Muscle of back (tissue), 13 donors: ENCODE measurements at places on chromosomes 5 and 9.

DNA sequence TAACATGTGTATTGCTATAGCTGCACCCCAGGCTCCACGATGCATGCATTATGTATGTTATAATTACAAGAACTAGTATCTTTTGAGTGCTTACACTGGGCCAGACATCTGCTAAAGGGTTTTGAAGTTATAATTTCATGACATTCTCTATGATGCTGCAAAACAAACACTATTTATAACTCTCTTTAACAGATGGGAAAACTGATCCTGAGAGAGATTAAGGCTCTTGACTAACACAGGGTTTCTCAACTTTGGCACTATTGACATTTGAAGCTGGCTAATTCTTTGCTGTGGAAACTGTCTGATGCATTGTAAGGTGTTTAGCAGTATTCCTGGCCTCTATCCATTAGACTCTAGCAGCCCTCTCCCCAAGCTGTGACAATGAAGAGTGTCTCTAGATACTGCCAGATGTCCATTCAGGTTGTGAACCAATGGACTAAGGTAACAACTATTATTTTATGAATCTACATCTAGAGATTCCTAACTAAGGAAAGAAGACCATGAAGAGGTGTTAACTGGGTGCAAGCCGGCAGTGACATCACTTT is 258.6 kb downstream of the ASTN2 start:
- DNase-seq, result no peak

DNA sequence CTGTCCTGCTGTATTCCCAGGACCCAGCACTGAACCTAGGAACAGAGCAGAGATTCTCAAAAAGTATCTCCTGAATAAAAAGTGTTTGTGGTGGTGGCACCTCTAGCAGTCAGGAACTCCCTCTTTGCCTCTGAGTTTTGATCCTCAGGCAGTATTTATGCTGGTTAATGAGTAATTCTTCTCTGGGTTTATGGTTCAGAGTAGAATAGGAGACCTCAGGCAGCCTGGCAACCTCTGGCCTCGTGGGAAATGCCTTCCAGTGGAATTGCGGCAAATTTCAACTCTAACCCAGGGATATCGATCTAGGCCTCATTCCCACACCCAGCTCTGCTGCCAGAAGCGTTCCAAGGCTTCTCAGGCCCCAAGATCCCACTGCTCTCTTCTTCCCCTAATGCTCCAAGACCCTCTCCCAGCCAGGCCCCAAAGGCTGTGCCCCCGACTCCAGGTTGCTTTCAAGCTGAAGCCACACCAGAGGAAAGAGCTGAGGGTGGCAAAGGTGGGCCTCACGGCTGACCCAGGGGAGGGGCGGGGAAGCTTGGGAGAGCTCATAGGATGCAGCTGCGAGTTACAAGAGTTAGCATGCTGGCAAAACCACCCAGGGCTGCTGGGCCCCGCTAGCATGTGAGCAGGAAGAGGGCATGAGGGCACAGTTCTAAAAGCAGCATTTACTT is 10.9 kb upstream of the HDHD3 start:
- DNase-seq, result no peak

DNA sequence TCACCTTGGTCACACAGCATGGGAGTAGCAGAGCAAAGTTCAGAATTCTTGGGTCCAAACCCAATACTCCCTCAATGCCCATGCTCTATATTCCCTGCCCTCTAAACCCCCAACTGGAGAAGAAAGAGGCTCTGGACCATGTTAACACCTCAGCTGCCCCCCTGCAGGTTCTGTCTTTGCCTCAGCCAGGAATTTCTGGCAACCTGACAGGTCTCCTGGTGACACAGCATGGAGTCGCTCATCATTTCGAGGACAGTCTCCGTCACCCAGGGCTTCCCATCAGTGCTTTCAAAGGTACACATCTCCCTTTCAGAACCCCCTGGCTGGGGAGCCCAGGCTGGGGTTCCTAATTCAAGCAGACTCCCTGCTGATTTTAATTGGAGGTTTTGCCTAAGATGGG is 189.5 kb downstream of the BRINP1 start:
- DNase-seq, result no peak

DNA sequence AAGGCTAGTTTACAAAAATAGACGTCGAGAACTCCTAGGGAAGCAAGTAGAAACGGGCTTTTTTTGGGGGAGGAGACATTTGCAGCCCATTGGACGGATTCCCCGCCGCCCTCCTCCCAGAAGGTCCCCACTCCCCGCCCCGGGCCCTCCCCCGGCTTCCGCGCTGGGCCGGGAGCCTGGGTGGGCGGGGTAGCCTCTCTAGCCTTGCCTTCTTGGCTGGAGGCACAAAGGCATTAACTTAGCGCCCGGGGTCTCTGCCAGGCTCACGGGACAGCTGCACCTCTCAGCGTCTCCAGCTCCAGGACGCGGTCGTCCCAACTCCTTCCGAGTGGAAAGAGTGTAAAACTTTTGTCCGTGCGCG is at the start of gene DMRTA1:
Gene DMRTA1 (plus strand): TSS at position 236 of the 361 bp plus-strand sequence. CDS start 242 bp downstream, outside the sequence.
- DNase-seq, result peak; percentile 83

GRCh38 chr9:96187151-96187555 is 114.8 kb downstream of the HSD17B3 start:
- DNase-seq, result no peak

DNA sequence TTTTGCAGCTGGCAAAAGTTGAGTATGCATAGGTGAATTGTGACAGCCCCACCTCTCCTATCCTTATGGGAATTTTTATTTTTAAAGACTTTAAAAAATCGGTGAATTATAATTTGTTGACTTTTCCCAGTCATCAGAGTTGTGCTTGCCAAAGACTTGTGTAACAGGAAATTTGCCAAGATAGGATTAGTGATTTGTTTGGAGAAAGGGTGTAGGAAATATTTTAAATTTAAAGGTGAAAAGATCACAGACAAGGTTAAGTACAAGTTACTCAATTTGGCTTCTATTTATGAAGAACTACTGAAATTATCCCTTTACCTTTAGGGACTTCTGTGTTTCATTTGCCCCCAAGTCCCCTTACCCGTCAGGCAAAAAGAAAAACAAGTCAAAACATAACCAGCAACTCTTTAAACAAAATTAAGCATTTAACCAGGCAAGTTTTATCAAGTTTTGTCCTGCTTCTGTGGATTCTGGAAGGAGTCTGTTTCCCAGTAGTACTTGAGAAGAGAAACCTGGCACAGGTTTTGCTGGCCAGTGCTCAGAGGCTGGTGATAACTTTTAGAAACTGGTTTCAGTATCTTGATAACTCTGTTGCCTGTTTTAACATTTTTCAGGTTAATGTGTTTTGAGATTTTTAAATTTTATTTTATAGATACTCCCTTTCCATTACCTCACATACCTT is 285.4 kb downstream of the MAST4 start:
- DNase-seq, result peak; percentile 32

DNA sequence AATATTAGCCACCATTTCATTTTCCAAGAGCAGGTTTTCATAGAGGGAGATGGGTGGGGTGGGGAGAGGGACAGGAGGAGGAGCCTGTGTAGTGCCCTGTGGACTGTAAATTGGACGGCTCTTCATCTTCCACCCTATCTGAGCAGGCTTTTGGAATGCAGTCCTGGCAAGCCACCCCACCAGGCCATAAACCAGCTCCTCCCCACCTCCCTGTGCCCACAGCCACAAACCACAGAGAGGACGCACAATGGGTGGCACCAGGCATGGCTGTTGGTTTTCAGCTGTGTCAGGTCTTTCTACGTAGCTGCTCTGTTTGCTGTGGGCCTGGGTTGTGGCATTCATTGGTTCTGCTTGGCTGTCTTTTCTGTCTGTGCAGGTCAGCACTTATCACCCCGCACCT is 58.0 kb downstream of the PLAC8L1 start:
- no peak for DNase-seq

DNA sequence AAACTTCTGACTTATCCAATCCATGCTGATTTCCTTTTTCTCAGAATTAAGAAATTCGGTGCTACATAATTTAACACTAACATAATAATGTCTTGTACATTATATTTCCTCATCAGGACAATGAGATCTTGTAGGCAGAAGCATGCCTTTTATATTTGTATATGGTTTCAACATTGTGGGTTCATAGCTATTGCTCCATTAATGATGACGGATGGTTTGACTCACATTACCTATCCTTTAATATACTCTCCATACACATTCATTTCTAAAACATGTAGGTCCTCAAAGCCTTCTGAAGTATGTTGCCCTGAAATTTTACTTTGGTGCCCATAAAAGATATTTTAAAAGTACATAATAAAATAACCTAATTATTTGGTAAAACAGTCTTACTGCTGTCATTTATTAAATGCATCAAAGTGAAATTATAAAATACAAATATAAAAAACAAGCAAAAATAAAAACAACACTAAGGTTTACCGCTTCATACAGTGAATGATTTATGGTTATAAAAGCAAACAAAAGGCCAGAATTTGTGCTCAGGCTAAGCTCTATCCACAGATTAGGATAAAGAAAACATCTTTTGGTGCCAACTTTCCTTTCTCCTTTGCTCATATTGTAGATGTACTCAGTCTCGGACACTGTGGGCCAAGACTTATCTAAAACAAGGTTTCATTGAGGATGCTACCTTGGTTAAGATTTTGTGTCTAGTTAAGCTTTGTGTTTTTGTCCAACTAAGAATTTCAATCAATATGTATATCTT is 61.2 kb upstream of the GCNT4 start:
- no peak for DNase-seq

- DNase-seq, result no peak
Observed at GRCh38 chr9:5466766-5467165, 16.4 kb downstream of the CD274 start.

DNA sequence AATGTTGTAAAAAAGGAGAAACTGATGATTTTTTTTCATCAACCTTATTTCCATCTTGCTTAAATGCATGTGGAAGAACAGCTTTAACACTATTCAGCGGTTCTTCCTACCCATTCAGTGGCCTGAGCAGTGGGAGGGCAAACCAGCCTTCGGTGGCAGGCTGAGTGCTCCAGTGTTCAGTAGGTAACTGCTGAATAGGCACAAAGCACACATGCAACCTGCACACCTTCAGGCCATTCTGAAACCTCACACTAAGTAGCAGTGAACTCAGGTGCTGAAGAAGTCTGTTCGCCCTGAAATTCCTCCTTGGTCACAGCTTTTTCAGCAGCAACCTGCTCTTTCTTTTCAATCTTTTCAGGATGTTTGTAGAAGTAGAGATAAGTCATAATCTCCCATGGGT is 26.1 kb downstream of the FBXO4 start:
- DNase-seq, result no peak

- peak; percentile 3 for DNase-seq
Observed at GRCh38 chr9:26579056-26579455, 313.5 kb downstream of the CAAP1 start.

DNA sequence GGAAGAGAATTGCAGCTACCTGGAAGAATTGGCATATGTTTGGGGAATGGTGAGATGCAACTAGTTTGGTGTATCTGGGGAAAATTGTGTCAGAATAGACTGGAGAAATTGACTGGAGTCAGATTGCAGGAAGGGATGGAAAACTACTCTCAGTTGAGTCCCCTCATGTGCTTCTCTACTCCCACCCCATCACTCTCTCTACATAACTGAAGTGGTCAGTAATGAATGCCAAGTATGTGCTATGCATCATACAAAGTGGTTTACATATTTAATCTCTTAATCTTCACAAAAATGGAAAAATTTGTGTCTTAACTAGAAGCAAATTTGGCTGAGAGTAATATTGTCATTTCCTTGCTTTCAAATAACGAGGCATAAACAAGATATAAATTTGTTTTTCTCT is 146.4 kb upstream of the TNC start:
- DNase-seq, result peak; percentile 67

DNA sequence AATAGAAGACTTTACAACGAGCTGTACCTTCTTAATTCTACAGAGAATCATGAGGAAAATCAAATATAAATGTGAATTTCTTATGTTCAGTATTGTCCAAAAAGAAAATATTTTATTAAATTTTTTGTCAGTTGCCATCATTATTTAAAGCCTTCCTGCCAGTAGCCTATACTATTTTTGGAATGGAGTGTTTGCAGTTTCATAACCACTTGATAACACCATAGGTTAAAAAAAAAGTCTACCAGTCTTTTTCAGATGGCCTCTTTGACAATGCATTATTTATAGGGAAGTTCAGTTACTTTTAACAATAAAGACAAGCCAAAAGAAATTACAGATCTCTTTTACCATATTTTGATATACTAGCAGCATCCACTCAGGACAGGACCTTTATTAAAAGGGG is 80.3 kb upstream of the CCDC152 start:
- no peak for DNase-seq

GRCh38 chr5:129771058-129771838 is 23.4 kb downstream of the MINAR2 start:
- DNase-seq, result peak; percentile 75

DNA sequence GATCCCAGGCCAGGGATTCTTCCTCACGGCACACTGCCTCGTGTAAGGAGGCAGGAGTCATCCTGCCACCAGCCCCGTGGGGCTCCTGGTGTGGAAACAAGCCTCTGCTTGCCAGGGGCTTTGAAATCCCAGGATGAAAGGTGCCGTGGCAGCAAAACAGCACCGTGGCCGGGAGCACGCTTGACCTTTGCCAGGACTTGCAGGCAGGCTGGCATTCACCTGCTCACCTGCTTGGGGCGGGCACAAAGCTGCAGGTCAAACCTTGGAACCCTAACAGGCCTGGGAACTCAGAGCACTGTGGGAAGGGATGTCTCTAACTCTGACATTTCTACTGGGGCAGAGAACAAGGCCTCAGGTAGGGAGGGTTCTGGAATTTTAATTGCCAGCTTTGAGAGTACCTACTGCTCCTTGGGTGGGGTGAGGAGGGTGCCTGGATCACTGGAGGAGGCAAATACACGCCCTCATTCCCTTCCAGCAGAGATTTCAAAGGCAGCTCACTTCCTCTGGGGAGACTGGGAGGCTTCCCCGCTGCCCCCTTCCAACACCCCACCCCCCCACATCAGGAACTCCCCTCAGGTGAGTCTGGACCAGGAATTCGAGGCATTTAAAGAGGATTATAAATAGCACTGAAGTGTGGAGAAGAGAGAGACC is 45.6 kb upstream of the STXBP1 start:
- DNase-seq, result no peak

DNA sequence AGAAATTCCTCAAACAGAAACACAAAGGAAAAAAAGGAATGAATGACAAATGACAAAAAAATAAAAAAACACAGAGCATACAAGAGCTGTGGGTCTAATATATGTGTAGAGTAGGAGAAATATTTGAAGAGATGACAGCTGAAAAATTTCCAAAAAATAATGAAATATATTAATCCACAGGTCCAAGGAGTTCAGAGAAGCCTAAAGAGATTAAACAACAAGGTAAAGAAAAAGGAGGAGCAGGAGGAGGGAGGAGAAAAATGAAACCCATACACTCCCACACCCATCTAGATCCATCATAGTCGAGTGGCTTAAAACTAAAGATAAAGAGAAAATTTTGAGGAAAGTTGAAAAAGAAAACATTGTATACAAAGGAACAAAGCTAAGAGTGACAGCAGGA is 182.4 kb upstream of the MAP3K1 start:
- DNase-seq, result no peak

DNA sequence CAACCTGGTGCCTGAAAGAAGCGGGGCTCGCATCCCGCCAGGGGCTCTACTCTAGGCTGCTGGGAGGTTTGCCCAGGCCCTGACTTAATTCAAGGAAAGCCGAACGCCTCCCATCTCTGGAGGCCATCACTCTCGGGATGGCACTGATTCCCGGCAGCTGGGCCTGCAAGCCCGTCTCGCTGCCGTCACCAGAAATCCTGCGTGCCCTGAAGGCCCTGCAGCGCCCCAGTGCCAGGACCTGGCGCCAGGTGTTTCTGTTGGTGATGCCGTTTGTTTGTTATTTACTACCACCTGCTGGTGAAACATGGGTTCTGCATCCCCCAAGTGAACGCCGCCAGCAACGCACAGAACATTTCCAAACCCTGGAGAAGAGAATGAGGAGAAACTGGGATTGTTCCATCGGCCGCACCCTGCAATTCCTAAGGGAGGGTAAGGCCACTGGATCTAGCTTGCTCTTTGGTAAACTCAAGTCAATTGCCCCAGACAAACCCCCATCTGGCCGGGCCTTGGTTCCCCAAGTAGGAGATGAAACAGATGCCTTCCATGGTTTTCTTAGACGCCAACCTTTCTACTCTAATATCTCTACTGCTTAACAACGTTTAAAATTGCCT is 77.9 kb downstream of the AK8 start:
- DNase-seq, result peak; percentile 68
